ACHN (cell line): ENCODE measurements at places on chromosomes 7 and 10.
A peak's percentile ranks its signal among the peaks of the same experiment; 100 is the strongest.

DNA sequence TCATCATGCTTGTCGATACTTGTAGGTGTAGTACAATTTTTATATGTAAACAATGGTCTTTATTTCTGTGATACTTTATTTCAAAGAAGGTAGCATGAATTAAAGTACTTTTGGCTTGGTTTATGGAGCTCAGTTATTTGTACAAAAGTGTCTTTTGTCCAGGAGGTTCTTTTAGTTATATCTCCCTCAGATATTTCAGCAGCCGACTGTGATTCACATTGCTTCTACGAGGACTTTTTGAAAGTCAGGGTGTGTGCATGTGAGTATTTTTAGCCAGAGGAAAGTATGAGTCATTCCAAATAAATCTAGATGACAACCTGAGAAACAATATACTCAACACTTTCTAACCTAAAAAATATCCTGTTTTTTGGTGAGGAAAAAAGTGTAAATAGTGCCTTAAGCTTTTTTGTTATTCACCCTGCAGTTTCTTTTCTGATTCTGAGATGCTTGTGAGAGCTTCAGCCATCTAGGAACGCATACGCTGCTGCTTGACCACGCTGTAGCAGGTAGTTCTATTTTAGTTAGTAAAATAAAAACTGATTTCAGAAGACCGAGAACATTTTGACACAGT is 595 bp upstream of the SUN1 start:
- DNase-seq, result peak; percentile 86

DNA sequence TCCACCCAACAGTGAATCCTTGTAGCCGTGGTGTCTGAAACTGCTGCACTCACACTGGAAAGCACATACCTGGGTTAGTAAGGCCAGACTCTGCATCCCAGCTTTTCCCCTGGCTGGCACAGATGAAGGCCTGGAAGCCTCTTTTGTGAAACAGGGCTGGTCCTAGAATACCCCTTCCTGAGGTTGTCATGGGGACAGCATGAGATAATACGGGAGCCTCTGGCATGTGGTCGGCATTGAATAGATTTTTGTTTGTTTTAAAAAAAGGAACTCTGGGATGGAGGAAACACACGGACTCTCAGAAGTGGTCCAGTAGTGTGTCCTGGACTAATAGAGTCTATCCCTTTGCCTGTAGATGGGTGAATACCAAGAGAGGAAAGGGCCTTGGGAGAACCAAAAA is 129.7 kb downstream of the TMEM178B start:
- no peak for DNase-seq

- DNase-seq, result no peak
These were observed 13.1 kb upstream of the MRC1 start for GRCh38 chr10:17795813-17796594.

DNA sequence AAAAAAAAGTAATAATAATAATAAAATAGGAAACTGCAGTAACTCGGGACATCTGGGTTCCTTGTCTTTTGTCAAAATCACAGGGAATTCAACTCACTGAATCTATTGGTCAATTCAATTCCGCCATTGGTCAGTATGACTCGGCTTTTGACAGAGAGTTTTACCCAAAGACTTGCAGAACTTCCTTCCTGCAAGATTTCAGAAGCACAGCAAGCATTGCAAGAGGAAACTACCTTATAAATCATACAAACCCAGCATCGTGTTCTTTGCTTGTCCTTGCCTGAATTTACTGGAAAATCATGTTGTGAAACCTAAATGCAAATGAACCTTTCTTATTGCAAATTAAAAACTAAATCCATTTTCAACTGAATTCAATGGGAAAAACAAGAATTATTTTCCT is 15.5 kb downstream of the KLF6 start:
- DNase-seq, result no peak

DNA sequence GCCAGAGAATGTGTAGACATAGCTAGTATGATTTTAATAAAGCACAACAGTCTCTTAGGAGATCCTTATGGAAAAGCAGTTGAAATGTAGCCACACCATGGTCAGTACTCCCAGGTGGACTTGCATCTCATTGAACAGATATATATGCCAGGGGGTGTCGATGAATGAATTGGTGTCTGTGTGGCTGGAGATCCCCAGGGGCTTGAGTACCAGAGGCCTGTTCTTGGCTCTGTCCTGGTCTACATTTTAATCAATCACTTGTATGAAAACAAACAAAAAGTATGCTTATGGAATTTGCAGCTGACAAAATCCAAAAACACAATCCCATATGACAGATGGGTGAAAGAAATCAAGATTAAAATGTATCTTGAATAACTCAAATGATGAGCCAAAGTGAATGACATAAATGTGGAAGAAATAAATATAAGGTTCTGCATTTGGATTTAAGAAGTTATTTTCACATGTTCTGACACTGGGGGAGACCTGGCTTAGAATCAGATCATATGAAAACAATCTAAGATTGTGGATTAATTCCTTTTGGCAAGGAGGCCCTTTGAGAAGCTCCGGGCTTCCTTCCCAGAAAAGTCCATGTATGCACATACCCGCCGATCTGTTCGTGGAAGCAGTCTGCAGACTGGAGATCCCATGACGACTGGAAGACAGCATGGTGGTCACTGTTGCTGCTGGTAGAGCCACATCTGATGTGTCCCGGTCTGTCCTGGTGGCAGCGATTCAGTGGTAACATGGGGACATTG is 15.6 kb downstream of the CLEC2L start:
- DNase-seq, result no peak

GRCh38 chr7:149245244-149245643 is 5.8 kb downstream of the ZNF212 start:
- DNase-seq, result no peak

GRCh38 chr7:122199171-122199570 is 55.1 kb upstream of the AASS start:
- DNase-seq, result peak; percentile 81

- peak; percentile 97 for DNase-seq
These were observed 18.5 kb downstream of the MXI1 start for GRCh38 chr10:110225756-110226542.

- DNase-seq, result no peak
These were observed 192.7 kb downstream of the TCF7L2 start for GRCh38 chr10:113142601-113143362.

GRCh38 chr10:88116971-88117626 is 253.7 kb downstream of the PTEN start:
- no peak for DNase-seq

DNA sequence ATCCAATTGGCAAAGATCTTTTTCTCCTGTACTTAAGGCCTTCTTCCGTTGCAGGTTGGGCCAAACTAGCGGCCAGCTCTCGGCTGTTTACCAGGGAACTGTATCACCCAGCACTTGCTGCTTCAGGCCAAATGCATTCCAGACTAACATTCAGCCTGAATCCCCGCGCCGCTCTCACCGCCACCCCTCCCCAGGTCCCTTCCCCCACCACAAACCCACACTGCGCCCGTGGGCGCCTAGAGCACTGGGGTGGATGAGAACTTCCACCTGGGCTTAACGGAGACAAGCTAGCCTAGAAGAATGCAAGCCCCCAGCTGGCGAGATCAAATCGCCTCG is 676 bp downstream of the TCAF1 start:
- no peak for DNase-seq

GRCh38 chr10:112996462-112996861 is 46.4 kb downstream of the TCF7L2 start:
- no peak for DNase-seq

GRCh38 chr7:1850111-1850975 is 180.3 kb downstream of the ELFN1 start:
- DNase-seq, result no peak

- no peak for DNase-seq
These were observed 17.1 kb downstream of the CDNF start for GRCh38 chr10:14820775-14821154.

- DNase-seq, result no peak
These were observed 2.1 kb upstream of the TRIL start for GRCh38 chr7:28960071-28960840.

DNA sequence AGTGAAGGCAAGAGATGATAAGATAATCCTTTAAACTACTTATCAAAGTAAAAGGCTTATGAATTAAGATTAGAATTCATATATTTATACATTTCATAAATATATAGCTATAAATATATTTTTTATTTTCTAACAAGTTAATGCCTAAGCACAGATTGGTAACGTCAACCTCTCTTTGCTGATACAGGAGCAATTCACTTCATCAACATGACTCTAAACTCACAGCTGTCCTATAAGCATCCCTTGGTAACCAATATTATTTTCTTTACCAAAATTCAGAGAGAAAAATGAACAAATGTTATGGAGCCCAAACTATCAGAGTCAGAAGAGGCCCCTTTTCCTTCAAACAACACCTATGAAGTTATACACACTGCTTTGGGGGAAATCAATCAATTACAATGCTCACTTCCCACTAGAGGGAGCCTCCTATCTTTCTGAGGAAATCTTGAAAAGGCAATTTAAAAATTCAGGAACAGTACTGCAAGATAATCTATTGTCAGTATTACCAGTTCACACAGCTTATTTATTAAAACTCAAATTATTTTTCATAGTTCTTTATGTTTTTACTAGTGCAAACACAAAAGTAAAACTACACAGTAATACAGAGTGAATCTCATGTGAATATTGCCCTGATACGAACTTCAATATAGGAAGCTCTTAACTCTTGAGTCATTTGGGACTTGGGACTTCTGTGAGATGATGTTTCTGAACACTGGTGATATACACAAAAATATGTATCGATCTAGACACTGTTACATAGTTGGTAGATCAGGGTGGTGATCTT is 51.0 kb upstream of the NOBOX start:
- DNase-seq, result peak; percentile 33

- no peak for DNase-seq
These were observed 37.2 kb downstream of the VOPP1 start for GRCh38 chr7:55534916-55535590.

GRCh38 chr7:14714161-14714728 is 188.3 kb downstream of the DGKB start:
- no peak for DNase-seq

GRCh38 chr10:86212391-86212700 is 154.2 kb downstream of the GRID1 start:
- no peak for DNase-seq

GRCh38 chr7:135369405-135369804 is 135.8 kb downstream of the STRA8 start:
- DNase-seq, result no peak

- DNase-seq, result no peak
These were observed 395.0 kb downstream of the ZWINT start for GRCh38 chr10:55966101-55966500.

DNA sequence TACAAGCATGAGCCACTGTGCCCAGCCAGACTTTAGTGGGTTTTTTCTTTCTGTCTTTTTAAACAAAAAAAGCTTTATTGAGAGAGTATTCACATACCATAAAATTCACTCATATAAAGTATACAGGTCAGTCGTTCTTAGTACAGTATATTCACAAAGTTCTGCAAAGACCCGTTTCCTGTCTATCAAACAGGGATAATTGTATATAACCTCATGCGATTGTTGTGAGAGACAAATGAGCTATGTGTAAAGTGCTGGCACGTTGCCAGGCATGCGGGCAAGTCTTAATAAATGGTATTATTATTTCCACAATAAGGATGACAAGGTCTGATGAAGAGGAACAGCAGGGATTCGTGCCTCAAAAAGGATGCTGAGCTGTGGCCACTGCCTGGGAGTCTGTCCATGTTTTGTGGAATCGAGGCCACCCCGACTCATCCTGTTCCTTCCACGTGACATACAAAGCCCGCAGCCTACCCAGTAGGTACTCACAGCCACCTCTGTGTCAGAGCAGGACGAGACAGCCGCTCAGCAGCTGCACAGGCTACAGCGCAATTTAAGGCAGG is 51.6 kb downstream of the SMKR1 start:
- DNase-seq, result no peak

- DNase-seq, result no peak
These were observed 39.6 kb downstream of the ASAH2 start for GRCh38 chr10:50211670-50212069.

GRCh38 chr7:6071406-6071805 is 40.2 kb downstream of the ANKRD61 start:
- DNase-seq, result no peak

DNA sequence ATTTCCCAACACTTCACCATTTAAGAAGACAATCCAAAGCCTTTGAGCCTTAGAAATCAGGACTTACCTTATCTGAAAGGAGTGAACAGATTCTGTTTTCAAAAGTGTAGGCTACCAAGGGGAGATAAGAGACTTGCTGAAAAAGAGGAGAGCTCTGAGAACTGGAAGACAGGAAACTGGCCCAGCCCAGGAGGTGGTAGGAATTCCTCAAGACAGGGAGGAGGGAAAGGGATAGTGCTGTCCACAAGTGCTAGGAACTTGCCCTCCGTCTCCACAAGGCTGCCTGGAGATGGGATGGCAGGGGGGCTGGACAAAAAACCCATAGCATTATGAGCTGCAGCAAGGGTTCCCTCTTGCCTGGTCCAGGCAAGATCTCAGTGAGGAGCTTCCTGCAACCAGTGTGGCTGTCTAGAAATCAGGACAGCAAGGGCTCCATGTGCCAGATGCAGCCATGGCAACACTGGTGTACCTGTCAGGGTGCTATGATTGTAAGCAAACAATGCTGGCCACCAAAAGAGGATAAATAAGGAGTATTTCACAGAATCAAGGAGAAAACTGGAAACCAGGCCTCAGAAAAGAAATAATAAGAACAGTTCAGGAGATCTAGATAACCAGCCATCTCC is 22.7 kb upstream of the FRMD4A start:
- DNase-seq, result no peak

GRCh38 chr7:141381794-141382427 is 169.3 kb upstream of the AGK start:
- peak; percentile 64 for DNase-seq

DNA sequence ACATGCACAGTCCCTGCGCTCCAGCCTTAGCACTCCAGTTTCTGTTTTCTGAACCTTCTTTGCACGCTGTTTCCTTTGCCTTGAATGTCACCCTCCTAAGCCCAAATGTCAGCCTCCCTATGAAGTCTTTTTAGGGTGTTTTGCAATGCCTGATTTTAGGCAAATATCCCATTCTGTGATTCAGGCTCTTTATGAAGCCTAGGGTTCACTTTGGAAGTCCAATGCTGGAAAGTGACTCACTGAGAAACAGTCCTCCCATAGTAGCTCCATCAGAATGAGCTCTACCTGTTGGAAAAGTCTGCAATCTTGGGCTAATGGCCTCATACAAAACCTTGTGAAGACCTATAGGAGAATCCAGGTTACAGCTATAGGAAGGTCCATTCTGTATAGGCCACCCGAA is 5.3 kb downstream of the LAMB4 start:
- DNase-seq, result no peak

GRCh38 chr7:116632384-116632783 is 39.6 kb upstream of the MET start:
- DNase-seq, result no peak

DNA sequence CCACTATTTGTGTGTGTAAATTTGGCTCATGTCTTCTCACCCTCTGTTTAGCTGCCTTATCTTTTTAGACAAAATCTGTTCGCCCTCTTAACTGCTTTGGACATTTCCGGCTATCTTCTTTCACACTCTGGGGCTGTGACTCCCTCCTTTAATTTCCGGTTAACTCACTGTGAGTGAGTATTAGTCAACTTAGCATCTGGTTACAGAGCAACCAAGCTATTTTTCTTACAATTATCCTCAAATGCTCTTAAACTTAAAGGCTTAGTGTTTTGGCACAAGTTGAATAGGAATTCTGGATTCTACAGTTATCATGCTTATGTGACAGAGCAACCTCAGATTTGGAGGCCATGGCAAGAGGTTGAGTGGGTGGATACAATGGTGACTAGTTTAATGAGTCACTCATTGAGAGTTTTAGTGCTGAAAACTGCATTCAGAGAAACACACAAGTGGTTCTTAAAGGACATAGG is 177.6 kb upstream of the SEMA3A start:
- DNase-seq, result peak; percentile 47
